ENCODE measurements at places on chromosomes 3 and 15. TPM values are rescaled to one million over a fixed set of nuclear protein-coding genes. Genes with fewer than 3 reads are reported as not detected.

HEG1 gene
- 1.8 TPM for polyA plus RNA-seq

DNA sequence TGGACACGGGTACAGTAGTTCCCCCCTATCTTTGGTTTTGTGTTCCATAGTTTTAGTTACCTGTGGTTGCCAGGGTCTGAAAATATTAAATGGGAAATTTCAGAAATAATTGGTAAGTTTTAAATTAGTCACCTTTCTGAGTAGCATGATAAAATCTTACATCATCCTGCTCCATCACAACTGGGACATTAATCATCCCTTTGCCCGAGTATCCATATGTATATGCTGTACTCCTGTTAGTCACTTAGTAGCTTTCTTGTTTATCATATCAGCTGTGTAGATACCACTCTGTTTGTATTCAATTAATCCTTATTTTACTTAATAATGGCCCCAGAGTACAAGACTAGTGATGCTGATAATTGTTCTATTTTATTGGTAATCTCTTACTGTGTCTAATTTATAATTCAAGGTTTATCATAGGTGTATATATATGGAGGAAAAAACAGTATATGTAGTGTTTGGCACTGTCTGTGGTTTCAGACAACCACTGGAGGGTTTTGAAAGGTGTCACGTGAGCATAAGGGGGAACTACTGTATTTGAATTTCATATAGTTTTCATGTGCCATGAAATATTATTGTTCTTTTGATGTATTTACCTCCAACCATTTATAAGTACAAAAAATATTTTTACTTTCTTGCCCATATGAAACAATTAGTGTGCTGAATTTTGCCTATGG, 41.4 kb downstream of the CTDSPL2 start:
- no peak for DNase-seq

DNA sequence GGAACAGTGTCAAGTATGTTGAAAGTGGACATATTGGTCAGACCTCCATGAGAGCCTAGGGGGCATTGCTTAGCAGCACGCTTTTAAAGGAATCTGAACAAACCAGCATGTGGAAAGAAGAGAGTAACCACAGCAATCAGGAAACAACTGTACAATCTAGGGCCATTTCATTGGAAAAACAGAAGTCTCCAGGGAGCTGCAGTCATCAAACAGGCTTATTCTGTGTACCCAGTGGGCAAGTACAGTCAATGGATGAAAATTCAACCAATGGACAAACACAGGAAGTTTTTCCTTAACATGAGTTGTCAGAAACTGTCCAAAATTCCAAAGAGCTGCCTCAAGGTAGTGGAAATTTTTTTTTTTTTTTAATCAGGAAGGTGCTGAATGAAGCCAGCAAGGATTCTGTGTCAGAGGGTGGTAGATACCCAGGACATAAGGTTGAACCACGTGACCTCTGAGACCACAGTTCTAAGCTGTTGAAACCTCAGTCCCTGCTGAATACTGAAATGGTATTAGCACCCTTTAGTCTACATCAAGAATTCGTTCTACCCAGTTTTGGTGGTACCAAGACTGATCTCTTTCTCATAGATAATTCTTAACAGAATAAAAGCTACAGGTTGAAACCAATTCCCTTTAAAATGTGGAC, 4.4 kb upstream of the DLG1 start:
- DNase-seq = no peak

DNA sequence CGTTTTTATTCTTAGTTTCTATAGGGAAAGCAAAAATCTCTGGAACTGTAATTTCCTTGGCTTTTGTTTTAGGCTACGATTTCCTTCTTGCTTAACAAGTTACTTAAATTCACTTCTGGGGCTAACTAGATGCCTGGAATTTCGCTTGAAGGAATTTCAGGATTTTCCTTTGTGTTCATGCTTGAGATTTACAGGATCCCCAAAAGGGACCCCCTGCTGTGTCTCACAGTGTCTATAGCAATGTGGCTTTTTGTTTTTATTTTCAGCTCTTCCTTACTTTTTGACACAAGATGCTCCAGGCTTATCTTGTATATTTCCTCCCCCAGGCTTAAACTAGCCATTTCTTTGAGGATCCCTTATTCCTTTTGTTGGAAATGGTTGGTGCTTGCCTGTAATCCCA, 95.5 kb upstream of the DPPA4 start:
- DNase-seq = peak; percentile 98

All from GM23338 (cell line).